ENCODE measurements at places on chromosomes 3 and 15. TPM values are rescaled to one million over a fixed set of nuclear protein-coding genes. Genes with fewer than 3 reads are reported as not detected.
A peak's percentile ranks its signal among the peaks of the same experiment; 100 is the strongest.

DNA sequence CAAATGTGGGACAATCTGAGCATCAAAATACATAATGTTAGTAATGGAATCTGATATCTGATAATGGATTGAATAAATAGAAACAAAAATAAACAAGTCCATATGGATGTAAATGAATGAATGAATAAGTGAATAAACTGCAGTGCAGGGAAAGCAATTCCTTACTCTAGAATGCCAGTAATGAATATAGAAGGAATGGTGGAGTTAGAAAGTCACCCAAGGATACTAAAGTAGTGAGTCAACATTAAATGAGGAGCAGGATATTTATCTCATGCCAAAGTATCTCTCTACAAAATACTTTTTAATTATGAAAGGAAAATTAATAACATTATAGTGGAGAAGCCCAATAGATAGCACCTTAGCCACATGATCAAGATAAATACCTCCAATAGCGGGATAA is 300.3 kb downstream of the FEZF2 start:
- no peak for DNase-seq

- DNase-seq: no peak
These were observed 326.7 kb downstream of the NTRK3 start for GRCh38 chr15:87929841-87930240.

- no peak for DNase-seq
These were observed 2.6 kb downstream of the MKRN2 start for GRCh38 chr3:12559520-12559919.

- no peak for DNase-seq
These were observed 118.1 kb downstream of the LRRK1 start for GRCh38 chr15:101037090-101037830.

DNA sequence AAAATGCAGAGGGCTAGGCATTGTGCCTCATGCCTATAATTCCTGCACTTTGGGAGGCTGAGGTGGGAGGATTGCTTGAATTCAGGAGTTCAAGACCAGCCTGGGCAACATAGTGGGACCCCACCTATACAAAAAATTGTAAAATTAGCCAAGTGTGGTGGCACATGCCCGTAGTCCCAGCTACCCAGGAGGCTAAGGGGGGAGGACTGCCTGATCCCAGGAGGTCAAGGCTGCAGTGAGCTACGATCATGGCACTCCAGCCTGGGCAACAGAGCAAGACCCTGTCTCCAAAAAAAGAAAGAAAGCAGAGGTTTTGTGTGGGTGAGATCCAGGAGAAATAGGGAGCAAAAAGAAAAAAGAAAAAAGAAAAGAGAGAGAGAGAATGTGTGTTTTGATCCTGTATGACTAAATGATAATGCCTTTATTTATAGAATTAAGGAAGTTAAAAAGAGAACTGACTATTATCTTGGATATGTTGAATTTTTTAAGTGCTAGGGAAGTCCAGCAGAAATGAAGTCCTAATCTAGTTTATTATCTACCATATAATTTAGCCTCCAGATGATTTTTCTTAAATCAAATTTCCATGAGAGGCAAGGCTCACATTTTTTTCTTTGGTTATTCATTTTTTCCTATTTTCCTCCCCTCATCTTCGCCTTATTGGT is 4.8 kb downstream of the TTBK2 start:
- no peak for DNase-seq

- DNase-seq: no peak
These were observed 393.3 kb downstream of the TBC1D5 start for GRCh38 chr3:17349093-17349492.

DNA sequence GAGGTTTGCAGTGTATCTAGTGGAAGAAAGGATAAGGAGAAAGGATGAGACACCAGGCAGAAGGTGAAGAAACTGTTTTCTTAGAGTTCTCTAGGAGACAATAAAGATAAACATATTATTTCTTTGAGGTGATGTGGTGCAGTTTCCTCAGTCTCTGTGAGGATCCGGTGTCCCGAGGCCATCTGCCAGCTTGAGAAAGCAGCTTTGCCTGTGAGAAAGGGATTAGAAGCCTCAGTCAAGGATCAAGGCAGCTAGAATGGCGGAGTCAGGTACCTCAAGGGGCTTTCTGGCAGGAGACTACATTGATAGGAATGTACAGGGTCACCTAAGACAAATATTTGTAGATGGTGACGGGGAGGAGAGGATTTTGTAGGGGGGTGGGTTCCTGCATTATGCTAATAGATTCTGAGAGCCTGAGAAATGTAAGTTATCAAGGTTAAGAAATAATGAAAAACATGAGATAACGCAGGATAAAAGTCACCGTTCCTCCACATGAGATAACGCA is 103.9 kb upstream of the MB21D2 start:
- no peak for DNase-seq

GRCh38 chr3:28900301-28900700 is 380.6 kb upstream of the RBMS3 start:
- no peak for DNase-seq

GRCh38 chr3:108565506-108565905 is 23.7 kb downstream of the CIP2A start:
- DNase-seq: no peak

DNA sequence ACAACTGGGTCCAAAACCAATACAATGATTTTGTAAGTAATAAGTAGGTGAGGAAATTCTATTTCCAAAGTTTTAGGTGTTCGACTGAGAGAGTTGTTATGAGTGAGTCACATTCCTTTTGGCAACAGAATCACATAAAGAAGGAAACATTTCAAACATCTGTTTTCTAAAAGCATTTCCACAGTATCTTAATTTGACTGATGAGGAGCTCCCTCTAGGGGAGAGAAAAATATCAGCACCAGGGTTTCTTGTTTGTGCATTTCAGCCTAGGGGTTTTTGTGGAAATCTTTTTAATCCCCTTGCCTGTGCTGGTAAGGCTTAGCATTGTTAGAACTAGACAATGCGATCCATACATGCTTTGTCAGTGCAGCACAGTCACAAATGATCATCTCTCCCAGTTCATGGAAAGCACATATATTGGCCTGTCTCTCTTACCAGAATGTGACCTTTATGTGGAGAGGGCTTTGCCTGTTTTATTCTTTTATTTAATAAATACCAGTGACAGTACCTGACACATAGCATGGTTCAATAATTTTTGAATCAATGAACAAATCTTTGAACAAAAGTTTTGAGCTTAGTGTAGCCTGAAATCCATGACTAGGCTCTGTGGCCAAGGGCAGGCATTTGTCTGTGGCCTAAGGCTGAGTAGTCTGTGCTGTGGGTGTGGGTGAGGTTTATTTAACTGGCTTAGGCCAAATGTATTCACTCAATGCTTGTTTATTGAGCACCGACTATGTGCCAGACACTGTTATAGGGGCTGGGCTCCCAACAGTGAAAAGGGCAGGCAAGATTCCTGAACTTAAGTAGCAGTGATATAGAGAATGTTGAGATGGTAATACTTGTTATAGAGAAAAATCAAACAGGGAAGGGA is 21.1 kb upstream of the IQCF6 start:
- peak; percentile 58 for DNase-seq

DNA sequence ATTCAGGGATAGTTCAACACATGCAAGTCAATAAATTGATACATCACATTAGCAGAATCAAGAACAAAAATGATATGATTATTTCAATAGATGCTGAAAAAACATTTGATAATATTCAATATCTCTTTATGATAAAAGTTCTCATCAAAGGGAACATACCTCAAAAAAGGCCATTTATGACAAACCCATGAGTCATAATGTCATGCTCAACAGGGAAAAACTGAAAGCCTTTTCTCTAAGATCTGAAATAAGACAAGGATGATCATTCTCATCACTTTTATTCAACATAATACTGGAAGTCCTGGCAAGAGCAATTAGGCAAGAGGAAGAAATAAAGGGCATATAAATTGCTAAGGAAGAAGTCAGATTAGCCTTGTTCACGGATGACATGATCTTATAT is 54.1 kb upstream of the TMEM158 start:
- DNase-seq: peak; percentile 8

DNA sequence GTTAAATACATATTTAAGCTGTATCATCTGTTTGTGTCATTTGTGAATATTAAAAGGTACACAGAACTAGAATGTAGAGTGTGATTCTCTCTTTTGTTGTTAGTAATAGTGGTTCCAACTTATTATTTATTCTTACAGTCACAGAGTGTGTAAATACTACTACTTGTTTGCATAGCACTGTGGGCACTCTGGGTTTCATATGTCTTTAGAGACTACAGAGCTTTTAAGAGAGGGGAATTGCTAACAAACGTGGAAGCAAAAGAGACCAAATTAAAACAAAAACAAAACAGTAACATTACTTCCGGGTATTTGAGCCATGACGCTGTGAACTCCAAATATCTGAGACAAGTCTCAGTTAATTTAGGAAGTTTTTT is 828.0 kb upstream of the DPPA4 start:
- no peak for DNase-seq

- DNase-seq: no peak
These were observed 2.9 kb upstream of the KCTD6 start for GRCh38 chr3:58488967-58489366.

- DNase-seq: peak; percentile 77
These were observed 16.8 kb downstream of the UBE3A start for GRCh38 chr15:25422021-25422420.

DNA sequence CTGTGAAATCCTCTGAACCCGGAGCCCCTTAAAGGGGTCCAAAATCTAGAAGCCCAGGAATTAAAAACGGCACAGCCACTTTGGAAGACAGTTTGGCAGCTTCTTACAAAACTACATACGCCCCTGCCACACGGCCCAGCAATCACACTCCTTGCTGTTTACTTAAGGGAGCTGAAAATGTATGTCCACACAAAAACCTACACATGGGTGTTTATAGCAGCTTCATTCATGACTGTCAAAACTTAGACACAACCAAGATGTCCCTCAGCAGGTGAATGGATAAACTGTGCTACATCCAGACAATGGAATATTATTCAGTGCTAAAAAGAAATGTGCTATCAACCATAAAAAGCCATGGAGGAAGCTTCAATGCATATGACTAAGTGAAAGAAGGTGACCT is 162.5 kb downstream of the NUP210 start:
- DNase-seq: no peak

- DNase-seq: no peak
These were observed 165.0 kb downstream of the RSL24D1 start for GRCh38 chr15:55031727-55032126.

DNA sequence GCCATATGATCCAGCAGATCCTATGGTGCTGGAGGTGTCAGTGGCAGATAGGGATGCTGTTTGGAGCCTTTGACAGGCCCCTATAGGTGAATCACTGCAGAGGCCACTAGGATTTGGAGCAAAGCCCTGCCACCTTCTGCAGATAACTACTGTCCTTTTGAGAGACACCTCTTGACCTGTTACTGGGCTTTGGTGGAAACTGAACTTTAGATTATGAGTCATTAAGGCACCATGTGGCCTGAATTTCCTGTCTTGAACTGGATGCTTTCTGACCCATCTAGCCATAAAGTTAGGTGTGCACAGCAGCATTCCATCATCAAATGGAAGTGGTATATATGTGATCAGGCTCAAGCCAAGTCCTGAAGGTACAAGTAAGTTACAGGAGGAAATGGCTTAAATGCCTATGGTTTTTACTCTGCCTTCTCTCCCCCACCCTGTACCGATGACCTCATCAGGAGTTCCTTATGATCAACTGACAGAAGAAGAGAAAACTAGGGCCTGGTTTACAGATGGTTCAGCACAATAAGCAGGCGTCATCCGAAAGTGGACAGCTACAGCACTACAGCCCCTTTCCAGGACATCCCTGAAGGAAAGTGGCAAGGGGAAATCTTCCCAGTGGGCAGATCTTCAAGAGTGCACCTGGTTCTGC is 565.6 kb upstream of the AGTR1 start:
- peak; percentile 7 for DNase-seq

DNA sequence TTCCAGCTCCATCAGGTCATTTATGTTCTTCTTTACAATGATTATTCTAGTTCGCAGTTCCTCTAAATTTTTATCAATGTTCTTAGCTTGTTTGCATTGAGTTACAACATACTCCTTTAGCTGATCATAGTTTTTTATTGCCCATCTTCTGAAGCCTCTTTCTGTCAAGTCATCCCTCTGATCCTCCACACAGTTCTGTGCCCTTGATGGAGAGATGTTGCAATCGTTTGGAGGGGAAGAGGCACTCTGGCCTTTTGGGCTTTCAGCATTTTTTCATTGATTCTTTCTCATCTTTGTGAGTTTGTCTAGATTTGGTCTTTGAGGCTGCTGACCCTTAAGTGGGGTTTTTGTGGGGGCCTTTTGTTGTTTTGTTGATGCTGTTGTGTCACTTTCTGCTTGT is 234.6 kb upstream of the CBLB start:
- no peak for DNase-seq

SEMA3G gene
- not detected for total RNA-seq

TRH gene
- not detected for total RNA-seq

PSTPIP1 gene
- not detected for total RNA-seq

LRRC34 gene
- 0.71 TPM for total RNA-seq

SENP8 gene
- total RNA-seq: 2.5 TPM

A4GNT gene
- total RNA-seq: not detected
